ENCODE measurements at places on chromosomes 12 and 14. TPM values are rescaled to one million over a fixed set of nuclear protein-coding genes. Genes with fewer than 3 reads are reported as not detected.

DNA sequence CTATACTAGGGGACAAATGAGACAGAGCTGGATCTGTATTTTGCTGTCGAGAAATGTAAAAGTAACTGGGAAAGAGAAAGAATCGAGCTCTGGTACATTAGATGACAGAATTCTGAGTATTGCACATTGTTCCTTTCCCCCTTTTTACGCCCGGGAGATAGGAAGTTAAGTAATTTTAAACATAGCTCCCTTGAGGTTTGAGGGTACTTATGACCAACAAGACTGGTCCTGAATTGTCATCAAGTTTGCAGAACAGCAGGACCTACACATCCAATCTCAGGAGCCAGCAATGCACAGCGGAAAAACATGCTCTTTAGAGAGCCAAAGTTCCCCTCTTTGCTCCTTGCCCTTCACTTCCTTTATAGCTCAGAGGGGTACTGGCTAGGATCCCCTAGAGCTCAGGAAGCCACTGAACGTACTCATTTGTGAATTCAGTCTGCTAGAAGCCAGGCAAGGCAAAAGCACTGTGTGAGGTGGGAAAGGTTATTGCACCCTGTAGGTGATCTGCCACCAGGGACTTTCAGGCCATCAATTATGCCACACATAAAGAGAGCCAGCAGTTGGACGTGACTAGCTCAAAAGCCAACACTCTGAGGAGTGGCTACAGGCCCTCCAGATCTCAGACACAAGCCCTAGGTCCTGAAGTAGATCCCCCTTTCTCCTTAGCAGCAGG is 333.8 kb downstream of the KCNH5 start:
- no peak for DNase-seq

Gene VASH1
- 29.6 TPM for polyA plus RNA-seq

Gene ESPL1
- polyA plus RNA-seq: 8.0 TPM

- no peak for DNase-seq
These were observed 210.4 kb downstream of the KIF26A start for GRCh38 chr14:104348741-104349140.

DNA sequence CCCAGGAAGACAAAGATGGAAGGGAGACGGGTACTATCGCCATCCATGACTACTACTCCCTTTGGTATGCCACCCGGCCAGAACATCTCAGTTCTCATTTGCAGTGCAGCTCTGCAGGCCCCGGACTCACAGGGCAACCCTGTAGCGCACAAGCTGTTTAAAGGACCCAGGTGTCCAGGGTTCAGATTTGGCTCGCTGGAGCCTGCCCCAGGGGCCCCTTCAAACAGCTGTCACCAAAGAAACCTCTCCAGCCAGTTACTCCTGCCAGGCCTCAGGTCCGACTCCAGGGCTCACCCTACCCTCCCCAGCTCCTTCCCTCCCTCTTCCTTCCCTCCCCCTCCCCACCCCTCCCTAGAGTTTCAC is 5.5 kb upstream of the CHD4 start:
- no peak for DNase-seq

Gene ADSS1
- 12.6 TPM for polyA plus RNA-seq

Gene SPIC
- not detected for polyA plus RNA-seq
